Hair follicular keratinocyte (primary cell): ENCODE measurements at places on chromosomes 7 and 10. TPM values are rescaled to one million over a fixed set of nuclear protein-coding genes. Genes with fewer than 3 reads are reported as not detected.

Gene COL28A1
- total RNA-seq, result not detected in 2 replicates

Gene HPSE2
- total RNA-seq, result not detected in 2 replicates

Gene CALML3
- total RNA-seq, result 58.4 and 62.7 TPM in 2 replicates

Gene PAX4
- not detected in 2 replicates for total RNA-seq

Gene KLHDC10
- 10.6 and 13.2 TPM in 2 replicates for total RNA-seq

Gene CAV1
- 561 and 764 TPM in 2 replicates for total RNA-seq

Gene TLX1
- not detected in 2 replicates for total RNA-seq

Gene PTPRZ1
- total RNA-seq, result 33.2 and 50.7 TPM in 2 replicates

Gene C10orf53
- total RNA-seq, result not detected in 2 replicates

Gene PRPF18
- total RNA-seq, result 19.2 and 19.7 TPM in 2 replicates
